Activated CD8-positive, alpha-beta memory T cell treated with anti-CD3 and anti-CD28 coated beads for 1 hour (primary cell): ENCODE measurements at places on chromosomes 2 and 18.

- no peak for DNase-seq
Observed at GRCh38 chr18:26642440-26643348, 94.3 kb upstream of the KCTD1 start.

GRCh38 chr2:64753399-64753798 is 99.7 kb upstream of the SERTAD2 start:
- DNase-seq: no peak

DNA sequence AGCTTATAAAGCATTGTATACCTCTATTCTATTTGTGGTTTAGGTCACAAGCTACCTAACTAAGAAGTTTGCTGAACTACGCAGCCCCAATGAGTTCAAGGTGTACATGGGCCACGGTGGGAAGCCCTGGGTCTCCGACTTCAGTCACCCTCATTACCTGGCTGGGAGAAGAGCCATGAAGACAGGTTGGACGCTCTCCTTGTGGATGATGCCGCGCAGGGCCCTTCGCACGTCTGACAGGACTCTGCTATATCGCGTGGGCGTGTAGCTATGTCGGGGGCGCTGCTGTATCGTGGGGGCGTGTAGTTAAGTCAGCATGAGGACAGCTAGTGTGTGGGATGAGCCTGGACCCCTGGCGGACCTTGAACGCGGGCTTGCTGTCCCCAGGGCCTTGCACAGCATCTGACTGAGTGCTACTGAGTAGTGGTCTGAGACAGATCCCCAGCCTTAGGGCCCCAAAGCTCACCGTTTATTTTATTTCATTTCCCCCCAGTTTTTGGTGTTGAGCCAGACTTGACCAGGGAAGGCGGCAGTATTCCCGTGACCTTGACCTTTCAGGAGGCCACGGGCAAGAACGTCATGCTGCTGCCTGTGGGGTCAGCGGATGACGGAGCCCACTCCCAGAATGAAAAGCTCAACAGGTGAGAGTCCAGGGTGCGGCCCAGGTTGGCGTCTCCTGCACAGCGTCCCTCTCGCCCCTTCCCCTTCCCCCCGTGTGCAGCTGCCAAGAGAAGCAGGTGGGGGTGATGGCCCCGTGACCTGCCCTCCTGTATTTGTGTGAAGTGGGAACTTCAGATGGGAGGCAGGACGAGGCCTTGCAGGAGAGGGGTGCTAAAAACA is 15.6 kb upstream of the CNDP1 start:
- DNase-seq: no peak

GRCh38 chr2:37625156-37625555 is 46.3 kb downstream of the CDC42EP3 start:
- DNase-seq: no peak

GRCh38 chr2:140994856-140995255 is 1136.0 kb downstream of the LRP1B start:
- DNase-seq: no peak

DNA sequence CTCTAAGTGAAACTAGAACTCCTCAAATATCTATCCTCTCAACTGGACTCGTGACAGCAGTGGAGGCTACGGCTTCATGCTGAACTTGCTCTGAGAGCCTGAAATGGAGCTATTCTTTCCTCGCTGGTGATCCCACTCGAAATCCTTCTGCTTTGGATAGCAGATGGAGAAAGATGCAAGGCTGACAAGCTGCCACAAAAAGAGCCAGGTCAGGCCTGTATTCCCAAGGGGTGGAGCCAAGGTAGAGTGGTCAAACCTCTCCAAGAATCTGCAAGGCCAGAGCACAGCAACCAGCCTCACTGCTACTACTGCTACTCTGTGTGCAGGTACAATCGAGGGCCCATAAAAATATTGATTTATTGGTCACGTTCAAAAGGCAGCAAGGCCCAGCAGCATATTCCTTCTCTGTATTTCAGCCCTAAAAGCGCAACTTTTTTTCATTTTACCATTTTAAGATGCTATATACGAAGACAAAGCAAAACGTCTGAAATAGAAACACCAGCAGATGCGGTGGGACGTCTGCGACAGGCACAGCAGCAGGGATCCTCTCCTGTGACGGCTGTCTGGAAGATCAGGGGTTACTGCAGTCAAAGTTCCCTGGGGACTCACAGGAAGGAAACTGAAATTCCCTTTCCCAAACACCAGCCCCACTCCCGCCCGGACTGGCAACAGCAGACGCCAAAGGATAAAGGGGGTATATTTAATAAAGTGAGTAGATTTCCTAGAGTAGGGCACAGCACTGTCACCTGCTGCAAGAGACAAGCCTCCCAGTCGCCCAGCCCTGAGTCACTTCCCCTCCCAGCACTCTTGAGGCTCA is 2.4 kb downstream of the SPRED2 start:
- DNase-seq: no peak

DNA sequence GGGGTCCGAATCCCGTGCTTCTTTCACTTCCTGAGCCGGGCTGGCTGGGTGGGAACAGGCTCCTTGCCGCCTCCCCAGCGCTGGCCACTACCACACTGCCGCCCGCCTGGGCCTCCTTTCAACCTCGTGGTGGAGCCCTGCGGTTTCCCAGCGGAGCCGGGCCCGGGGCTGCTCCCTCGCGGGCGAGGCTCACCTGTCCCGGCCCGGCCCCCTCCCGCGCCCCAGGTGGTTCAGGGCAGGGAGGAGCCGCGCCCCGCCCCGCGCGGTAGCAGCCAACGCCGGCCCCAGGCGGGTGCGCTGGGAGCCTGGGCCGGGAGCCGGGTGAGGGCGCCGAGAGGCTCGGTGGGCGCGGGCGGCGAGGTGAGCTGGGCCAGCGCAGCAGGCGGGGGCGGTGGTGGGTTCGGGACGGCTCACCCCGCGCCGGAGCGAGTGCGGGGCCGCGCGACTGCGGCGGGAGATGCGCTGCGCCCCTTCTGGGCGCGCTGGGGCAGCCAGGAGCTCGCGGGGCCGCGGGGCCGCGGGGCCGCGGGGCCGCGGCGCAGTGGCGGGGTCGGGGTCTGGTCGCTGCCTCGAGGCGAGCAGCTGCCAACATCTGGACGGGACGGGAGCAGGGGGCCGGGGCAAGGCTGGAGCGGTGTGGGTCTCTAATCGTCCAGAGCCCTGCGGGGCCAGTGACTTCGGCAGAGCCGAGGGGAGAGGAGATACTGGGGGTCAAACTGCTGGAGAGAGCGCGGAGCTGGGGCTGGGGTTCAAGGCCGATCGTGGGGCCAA is at the start of gene LYPD6B:
Gene LYPD6B (plus strand): TSS at position 258 of the 771 bp plus-strand sequence. CDS start 92,250 bp downstream, outside the sequence.
- DNase-seq: no peak

- DNase-seq: no peak
Observed at GRCh38 chr2:53787614-53788289, 908 bp downstream of the ERLEC1 start.

DNA sequence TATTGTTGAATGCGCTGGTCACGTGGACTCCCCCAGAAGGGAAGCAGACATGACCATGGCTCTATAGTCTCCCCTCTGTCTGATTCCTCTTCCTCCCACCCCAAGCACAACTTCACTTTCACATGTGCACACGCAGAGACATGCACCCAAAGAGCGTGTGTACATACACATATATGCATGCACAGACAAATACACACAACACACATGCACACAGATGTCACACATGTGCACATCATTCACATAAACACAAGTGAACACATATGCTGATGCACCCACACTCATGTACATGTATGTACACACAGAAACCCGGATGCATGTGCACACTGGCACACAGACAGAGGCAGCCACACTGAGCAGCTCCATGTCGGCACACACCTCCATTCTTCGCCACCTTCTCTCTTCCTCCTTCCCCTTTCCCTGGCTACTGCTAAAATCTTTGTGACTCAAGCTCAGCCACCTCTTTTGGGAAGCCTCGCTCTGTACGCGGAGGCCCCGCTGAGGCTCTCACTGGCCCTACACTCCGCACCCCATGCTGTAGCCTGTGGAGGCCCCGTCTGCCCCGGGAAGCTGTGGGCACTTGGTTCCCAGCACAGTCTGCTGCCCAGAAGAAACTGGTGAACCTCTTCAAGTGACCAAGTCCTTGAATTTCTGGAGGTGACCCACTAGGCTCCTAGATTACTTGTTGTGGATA is 101.6 kb upstream of the TEX51 start:
- no peak for DNase-seq
